Effector CD4-positive, alpha-beta T cell (primary cell): ENCODE measurements at places on chromosomes 6 and 20.

DNA sequence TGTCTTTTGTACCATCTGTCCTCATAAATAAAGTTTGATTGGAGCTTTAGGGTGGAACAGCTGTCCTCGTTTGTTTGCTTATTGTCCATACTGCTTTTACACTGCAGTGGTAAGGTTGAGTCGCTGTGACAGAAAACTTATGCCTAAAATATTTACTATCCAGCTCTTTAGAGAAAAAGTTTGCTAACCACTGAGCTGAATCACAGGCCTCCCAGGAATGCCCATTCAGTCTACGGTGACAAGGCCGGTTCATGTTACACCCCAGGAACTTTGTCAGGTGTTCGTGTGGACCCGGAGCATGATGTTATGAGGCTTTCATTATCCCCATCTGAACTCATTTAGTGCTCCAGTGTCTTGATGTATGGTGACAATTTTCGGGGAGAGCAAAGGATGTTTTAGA, 401.1 kb downstream of the SAMD5 start:
- DNase-seq: no peak

DNA sequence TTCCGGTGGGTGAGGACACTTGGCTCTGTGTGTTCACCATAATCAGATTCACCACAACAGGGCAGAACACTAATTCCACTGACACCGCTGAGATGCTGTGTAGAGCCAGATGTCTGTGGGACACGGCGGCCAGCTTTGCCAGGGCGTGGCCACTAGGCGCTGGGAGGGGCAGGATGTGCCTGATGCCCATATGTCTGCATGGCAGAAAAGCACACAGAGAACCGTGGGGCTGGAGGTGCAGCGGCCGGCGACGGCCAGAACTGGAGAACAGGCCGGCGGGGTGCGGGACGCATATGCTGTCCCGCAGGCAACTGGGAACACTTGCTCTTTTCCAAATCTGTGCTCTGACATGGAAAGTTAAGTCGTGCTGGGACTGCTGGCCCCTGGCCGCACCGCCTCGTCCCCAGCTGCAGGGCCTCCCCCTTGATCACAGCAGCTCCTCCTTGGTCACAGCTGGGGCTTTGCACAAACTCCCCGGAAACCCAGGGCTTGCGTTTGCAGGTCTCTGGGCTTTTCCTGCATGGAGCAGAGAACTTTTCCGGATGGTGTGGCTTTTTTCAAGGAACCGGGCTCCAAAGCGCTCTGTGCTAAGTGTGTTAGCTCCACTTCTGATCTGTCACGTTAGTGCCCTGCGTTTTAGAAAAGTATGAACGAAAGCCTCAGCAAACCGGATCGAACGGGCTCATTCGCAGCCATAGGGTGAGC, 31.1 kb downstream of the NTSR1 start:
- DNase-seq: peak; percentile 28

- DNase-seq: no peak
Observed at GRCh38 chr6:138211048-138211581, 7.2 kb downstream of the PBOV1 start.

GRCh38 chr20:57831326-57831992, 121.6 kb upstream of the PMEPA1 start:
- no peak for DNase-seq

GRCh38 chr6:166411721-166412151, 29.0 kb upstream of the MPC1 start:
- DNase-seq: no peak

DNA sequence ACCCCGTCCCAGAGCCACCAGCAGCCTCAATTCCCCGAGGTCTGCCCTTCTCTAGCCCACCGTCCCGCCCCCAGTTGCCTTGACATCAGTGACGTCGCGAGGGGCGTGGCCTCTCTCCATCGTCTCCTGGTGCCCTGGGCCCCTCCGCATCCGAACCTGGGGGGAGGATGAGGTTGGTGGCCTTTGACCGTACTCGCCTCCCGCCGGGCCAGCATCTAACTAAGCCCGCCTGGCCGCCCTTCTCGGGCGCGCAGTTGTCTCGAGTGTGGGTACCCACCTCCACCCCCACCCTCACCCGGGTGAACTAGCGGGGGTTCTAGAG, 5.5 kb upstream of the ARMC12 start:
- peak; percentile 85 for DNase-seq

DNA sequence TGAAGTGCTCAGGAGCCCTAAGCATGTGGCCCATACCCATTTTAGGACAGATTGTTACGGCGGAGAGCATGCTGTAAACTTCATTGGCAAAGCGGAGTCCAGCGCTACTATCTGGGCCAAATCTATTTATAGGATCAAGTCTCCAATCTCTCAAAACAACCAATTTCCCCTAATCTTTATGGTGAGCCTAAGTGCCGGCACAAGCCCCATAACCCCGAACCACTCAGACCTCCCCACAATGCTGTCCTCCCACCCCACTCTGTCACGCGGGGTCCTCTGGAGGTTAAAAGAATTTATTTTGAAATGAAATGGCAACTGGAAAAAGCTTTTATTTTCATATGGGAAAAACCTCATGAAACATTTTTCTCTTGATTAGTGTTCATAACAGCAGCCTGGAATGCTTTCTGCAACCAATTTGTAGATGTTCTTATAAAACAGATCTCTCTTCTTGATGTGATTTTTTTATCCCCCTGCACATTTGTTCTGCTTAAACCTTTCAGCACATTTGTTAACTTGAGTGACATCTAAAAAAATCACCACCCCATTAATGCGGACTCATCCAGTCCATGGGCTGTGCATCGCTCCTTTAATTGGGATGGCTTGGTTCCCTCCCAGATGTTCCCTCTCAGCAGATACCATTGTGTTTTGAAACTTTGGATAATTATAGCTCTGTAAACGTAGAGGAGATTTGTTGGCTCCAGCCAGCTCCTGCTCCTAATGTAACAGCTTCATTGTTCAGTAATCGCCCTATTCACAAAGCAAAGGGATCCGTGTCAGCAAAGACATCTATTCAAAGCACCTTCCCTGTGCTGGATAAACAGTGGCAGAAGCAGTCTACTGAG, 323.6 kb downstream of the CD83 start:
- DNase-seq: no peak

GRCh38 chr20:14470977-14471661, 133.7 kb upstream of the FLRT3 start:
- no peak for DNase-seq

GRCh38 chr6:35599761-35600658, 87.3 kb upstream of the TULP1 start:
- DNase-seq: no peak

DNA sequence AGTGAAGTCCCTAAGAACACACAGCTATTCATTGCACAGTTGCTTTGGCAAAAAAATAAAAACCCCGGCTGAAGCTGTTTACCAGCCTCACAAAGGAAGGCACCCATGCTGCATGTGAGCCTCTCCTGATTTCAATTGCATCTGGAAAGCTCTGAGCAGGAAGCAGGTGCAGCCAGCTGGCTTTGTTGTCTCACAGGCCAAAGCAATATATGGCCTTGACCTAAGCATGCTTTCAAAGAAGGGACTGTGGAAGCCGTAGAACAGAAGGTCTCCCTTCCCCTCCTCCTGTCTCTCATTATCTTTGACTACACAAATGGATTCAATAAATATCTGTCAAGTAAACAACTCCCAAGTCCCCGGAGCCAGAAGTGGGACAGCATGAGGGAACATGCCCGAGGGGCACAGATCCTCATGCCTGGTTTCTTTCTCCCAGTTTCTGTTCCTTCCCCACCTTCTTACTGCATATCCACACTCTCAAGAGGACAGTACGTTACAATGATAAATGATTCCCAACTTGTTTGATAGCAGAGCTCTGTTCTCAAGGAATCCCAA, 57.2 kb upstream of the PCSK2 start:
- no peak for DNase-seq

DNA sequence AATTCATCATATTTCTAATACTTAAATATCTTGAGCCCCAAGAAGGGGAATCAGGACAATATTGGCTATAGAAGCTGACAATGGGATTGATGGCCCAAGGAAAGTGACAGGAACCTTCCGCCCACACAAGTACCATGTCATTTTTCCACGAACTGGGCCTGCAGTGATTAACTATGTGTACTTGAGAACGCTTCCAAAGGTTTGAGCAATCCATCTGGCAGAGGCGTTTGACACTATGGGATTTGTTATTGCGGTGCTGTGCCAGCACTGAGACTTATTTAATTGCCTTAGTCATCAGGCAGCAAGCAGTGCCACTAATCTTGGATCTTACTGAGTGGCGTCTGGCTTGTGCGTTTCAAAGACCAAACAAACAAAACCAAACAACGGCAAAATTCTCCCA, 135.6 kb upstream of the UST start:
- no peak for DNase-seq

- no peak for DNase-seq
Observed at GRCh38 chr6:129497481-129498441, 212.2 kb downstream of the ARHGAP18 start.

- DNase-seq: no peak
Observed at GRCh38 chr6:107196152-107196551, 80.8 kb upstream of the BEND3 start.

GRCh38 chr20:58868795-58869194, 16.3 kb downstream of the GNAS start:
- DNase-seq: no peak

DNA sequence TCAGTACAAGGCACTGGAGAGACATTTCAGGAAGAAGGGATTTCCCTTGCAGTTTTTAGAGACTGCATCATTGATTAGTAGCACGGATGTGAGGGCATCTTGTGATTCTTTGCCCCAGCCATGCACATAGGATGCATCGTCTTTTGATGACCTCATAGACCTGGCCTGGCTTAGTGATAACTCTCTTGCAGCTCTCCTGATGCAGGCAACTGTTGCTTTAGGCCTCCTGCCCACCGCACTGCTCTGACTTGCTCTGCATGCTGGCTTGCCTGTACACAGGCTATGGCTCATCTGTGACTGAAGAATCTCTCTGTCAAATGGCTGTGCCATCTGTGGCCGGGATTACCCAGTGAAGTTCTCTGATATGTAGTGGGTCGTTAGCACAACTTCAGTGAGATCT, 207.7 kb upstream of the PTCHD4 start:
- no peak for DNase-seq

DNA sequence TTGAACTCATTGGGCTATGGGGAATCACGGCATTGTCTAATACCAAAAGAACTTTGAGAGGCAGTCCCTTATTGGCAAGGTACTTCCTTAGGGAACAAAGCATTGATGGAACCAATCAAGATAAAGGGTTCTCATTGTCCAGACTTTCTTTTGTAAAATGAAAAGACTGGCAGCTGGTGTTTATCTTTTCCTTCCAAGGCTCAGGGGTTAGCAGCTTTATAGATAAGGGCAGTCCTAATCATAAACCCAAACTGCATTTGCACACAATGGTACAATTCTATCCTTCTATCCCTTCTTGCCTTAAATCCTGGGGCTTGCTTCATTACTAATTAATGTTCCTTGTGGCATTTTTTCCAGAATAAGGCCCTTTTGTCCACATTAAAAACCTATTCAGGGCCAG, 28.6 kb downstream of the CDK19 start:
- no peak for DNase-seq

- DNase-seq: no peak
Observed at GRCh38 chr20:8509809-8510208, 377.7 kb downstream of the PLCB1 start.

DNA sequence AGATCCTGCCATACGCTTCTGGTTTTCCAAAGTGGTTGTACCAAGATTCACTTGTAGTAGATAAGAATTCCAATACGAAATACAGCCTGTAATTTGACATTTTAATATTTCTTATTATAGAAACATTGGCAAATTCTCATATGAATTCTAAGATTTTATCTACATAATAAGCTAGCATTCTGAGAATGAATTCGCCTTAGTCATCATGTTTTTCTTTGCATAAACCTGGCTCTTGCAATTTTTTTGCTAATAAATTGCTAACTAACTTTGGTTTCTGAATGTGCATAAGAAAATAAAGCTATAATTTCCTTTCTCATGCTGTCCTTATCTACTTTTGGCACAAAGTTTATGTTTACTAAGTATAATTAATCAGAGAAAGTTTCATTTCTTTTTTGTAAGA, 673.0 kb downstream of the PTPRT start:
- no peak for DNase-seq

DNA sequence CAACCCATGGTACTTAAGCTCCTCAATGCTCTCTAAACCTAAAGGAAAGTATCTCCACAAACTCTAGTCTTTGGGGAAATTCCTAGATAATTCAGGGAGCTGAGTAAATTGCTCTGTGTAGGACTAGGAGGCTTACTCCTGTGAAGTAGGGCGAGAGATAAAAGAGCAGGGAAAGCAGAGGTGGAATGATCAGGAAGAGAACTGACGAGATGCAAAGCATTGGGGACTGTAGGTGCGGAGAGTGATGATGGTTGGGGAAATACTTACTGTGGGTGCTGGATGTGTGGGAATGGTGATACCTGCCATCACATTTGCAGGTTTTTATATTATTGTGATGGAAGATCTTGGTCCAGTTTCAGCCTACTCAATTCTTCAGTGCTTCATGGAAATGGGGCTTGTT, 1.6 kb upstream of the LATS1 start:
- no peak for DNase-seq

GRCh38 chr6:42075159-42075838, 25.0 kb downstream of the TAF8 start:
- peak; percentile 18 for DNase-seq

GRCh38 chr20:13094976-13095375, 86.2 kb downstream of the SPTLC3 start:
- no peak for DNase-seq

DNA sequence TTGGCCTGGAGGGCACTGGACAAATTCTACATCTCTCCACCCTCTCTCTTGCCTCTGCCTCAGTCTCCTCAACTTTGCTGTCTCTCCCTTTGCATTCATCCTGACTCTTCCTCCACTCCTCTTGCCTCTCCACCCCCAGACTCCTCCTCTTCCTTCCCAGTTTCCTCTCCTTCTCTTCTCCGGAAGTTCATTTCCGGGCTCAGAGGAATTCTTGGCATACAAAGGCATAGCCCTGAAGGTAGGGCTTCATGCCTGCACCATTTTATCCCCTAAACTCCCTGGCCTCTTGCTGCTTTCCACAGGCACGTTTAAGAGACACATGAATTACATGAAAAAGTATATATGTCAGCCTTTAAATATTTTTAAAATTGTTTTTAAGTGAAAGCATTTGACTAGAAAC, 10.6 kb downstream of the BFSP1 start:
- no peak for DNase-seq

DNA sequence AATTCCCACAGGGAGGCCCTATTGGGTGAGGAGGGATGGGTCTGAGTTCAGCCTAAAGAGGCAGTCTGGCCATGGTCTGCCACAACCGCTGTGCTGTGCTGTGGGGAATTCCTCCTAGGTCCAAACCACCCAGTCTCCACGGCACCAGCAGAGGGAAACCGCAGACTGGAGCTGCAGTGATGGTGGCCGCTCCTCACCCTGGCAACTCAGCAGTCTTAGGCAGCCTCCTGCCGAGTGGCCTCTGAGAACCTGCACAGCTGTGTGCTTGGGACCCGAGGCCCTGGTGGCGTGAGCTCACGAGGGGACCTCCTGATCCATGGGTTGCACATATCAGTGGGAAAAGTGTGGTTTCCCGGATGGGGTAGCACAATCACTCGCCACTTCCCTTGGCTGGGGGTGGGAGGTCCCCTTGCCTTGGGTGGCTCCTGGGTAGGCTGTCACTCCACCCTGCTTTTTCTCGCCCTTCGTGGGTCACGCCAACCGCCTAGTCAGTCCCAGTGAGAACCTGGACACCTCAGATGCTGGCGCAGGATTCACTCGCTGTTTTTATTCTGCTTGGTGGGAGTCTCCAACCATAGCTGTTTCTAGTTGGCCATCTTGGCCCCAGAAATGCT, 242.2 kb downstream of the CDH26 start:
- no peak for DNase-seq

GRCh38 chr20:42484790-42485375, 704.8 kb downstream of the PTPRT start:
- DNase-seq: no peak
